GM10248 (cell line): ENCODE measurements at places on chromosomes 12 and 14.

- DNase-seq = no peak
Observed at GRCh38 chr14:67524634-67524963, 8.5 kb upstream of the PLEKHH1 start.

DNA sequence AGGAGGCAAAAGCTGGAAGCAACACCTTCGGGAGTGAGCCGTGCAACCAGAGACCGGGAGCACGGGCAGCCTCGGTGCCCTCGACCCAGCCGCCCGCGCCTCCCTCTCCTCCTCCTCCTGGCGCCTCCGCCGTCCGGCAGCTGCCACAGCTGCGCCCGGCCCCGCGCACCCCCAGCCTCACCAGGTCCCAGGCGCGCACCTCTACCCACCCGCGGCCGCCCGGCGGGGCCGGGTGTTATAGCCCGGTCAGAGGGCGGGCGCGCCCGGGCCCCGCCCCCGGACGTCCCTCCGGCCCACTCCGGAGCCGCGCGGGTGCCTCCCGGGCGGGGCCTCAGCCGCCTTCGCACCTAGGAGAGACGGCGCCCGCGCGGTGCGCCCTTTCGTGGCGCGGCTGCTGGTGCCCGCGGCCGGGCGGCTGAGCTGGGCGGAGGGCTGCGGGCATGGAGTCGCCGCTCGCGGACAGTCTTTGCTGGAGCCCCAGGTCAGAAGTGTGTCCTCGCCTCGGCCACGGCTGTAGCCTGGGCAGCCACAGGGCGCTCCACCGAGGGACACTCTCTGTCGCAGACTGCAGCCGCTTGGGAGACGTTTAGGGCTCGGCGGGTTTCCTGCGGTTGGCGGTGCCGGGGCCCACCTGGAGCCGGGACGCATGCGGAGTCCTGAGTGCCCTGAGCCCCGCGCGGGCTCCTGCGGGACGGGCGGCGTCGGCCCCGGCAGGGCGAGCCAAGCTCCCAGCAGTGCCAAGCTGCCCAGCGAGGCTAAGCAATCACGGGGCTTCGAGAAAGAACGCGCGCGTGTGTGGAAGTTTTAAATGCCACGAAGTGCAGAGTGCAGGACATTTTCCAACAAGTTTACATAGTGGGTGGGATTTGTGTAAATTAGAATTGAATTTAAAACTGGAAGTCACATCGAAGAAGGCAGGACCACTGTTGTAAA lies at the start of gene CPM:
Gene CPM (minus strand): TSS at position 211 of the 933 bp plus-strand sequence. CDS start 334 bp downstream, outside the sequence.
- DNase-seq = peak; percentile 85

DNA sequence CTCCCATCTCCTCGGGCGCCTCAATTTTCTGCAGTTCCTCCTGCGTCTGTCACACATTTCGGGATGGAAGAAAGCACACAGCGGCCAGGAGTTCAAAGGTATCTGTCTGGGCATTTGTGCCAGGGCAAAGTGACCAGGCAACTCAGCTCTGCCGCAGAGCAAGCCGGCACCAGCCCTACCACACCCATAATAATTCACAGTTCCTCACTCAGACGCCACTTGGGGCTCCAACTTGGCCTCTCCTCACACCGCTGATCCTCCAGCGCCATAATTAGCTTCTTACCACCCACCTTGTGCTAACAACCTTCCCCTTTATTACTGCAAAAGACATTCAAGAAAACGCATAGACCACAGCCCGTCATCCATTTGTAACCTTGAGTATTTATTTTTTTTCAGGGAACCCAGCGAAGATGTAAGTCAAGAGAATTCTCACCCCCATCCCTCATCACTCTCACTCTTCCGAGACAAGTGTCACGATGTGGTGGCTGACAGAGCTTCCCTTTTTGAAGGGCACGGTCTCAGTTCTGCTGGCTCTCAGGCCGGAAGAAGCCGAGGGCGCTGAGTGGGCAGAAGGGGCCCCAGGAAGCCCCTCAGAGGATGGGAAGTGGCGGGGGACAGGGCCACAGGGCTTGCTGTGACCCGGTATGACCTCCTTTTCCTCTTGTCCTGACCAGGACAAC lies 25.2 kb upstream of the NCOR2 start:
- DNase-seq = peak; percentile 58

DNA sequence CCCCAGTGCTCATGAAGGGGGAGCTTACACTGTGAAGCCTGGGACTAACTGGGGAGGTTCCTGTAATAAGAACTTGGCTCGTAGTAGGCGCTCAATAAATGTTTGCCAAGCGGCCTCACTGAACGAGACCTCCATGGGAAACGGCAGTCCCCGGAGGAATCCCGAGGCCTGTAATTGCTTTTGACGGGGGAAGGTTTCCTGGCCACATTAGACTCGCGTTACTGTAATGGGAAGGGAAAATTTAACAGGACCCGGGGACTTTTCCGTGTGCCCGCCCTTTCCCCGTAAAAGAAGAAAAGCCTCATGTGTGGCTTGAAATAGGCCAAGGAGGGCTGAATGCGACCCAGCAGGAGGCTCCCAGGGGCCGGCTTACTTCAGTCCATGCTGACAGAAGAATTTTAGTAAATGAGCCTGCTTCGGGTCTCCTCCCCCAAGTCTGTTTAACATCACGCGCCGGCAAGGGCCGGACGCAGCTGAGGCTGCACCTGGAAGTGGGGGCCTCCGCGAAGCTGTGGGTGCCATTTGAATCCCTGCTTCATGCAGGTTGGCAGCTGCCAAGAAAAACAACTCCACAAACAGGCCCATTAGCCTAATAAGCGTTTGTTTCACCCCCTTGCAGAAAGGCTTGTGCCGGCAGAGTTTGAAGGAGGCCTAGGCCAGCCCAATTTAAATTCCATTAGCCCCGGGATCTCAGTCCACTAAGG lies 39.8 kb upstream of the PWP1 start:
- DNase-seq = no peak

DNA sequence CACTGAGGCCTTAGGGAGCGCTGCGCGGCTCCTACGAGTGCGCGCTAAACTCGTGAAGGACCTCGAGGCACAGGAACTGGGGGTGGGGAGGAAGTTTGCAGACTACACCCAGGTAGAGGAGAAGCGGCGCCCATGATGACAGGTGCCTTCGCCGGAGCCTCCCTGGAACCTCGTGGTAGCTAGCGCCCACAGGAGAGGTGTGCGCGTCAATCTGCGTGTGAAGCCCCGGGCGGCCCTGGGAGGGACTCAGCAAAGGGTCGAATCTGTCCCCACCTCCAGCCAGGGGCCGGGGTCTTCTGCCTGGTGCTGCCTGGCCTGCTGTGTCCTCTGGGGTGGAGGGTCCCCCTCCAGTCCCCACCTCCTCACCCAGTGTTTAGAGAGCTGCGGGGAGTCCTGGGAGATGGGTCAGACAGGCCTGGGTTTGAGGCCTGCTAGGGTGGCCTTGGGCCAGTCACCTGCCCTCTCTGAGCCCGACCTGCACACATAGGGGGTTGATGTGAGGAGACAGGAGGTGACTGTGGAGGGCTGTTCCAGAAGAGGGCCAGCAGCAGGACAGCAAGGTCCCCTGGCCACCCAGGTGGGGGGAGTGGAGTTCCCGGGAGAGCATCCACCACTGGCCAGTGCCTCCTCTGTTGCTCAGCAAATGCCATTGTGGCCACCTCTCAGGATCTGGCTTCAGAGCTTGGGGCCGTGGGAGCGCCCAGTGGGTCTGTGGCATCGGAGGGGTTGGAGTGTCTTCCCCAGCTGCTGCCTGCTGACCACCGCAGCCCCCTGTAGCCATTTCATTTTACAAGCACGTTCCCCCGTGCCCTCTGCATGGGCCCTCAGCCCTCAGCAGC lies 20.2 kb upstream of the KIF26A start:
- DNase-seq = no peak

GRCh38 chr14:76314521-76315034 lies 61.4 kb upstream of the ESRRB start:
- DNase-seq = no peak

DNA sequence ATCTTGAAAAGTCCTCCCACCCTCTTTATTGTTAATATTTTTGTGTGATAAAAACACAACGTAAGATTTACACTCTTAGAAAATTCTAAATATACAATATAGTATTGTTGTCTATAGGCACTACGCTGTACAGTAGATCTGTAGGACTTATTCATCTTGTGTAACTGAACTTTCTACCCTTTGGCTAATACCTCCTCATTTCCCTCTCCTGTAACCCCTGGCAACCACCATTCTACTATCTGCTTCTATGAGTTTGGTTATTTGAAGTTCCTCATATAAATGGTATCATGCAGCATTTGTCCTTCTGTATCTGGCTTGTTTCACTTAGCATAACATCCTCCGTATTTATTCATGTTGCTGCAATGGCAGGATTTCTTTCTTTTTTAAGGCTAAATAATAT lies 5.2 kb upstream of the CLEC9A start:
- no peak for DNase-seq
